ENCODE measurements at places on chromosomes 1 and 21.

- no peak for DNase-seq
Observed at GRCh38 chr1:196114193-196114592, 494.0 kb downstream of the KCNT2 start.

GRCh38 chr1:231272173-231272572 is 31.2 kb downstream of the GNPAT start:
- no peak for DNase-seq

GRCh38 chr1:43207229-43207853 is 35.2 kb downstream of the CFAP57 start:
- DNase-seq = no peak

DNA sequence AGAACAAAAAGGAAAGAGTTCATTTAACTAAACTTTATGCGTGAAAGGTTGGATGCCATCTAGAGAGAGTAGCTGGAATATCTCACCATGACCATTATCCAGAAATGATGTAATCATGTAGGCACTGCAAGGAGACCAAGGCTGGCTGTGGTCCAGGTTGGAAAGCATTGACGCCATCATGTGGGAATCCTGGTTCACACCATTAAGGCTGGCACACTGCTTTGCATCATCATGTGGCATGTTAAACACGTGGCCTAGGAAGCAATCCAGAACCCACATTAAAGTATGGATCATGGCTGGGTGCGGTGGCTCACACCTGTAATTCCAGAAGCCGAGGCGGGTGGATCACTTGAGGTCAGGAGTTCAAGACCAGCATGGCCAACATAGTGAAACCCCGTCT is 4.3 kb downstream of the ADAMTS1 start:
- no peak for DNase-seq
